ENCODE measurements at places on chromosomes 7 and 10. TPM values are rescaled to one million over a fixed set of nuclear protein-coding genes. Genes with fewer than 3 reads are reported as not detected.
A peak's percentile ranks its signal among the peaks of the same experiment; 100 is the strongest.

ZNF488 gene
- total RNA-seq: 0.97 TPM

PTPRZ1 gene
- total RNA-seq: 0.17 TPM

GRCh38 chr7:39446546-39446945, 119.7 kb upstream of the YAE1 start:
- peak; percentile 64 for DNase-seq

FAM237B gene
- total RNA-seq: not detected

DNA sequence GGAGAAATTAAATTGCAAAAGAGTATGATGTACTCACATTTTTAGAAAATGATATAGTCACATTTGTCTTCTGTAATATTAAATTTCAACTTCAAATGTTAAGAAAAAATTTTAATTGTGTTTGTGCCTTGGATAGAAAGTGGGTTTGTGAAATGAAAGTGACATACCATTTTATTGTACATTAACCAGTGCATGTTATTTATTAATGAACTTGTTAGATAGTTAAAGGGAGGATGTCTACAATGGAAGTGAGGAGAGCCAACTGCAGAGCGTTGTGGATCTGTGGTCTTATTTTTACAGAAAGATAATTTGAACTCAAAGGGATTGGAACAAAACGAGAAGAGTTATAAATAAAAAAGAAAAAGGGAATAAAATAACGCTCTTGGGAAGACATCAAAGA, 291.7 kb downstream of the ARL4A start:
- DNase-seq: no peak

UTF1 gene
- not detected for total RNA-seq

GRCh38 chr10:100827819-100828737, 82.7 kb downstream of the PAX2 start:
- peak; percentile 57 for DNase-seq
